ENCODE measurements at places on chromosomes 2 and 18.

GRCh38 chr2:73823916-73824523 is 4.7 kb upstream of the STAMBP start:
- DNase-seq, result no peak

- no peak for DNase-seq
Observed at GRCh38 chr2:3325458-3326181, 52.0 kb downstream of the EIPR1 start.

DNA sequence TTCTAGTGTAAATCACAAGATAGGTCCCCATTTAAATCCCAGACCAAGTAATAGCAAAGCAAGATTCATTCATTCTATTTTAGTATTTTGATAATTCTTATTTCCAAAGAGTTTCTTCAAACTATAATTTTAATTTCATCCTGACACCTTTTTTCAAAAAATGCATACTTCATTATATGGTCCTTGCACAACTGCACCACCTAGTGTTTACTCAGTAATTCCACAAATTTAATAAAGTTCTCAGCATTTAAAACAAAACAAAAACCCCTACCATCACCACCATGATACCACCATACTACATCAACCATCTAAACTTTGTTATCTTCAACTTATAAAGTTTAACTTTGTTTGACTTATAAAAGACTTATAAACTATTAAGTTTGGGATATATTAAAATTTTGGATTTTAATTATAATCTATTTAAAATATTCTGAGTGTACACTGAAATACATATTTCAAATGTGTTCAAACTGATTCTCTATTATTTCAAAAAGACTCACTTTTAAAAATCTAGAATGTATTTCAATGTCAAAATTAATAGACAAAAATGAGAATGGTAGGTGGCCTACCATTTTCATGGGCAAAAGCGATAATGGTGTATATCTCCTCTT is 44.2 kb downstream of the WDPCP start:
- DNase-seq, result no peak

- no peak for DNase-seq
Observed at GRCh38 chr2:8856176-8856575, 18.8 kb upstream of the KIDINS220 start.

GRCh38 chr2:221429741-221430491 is 142.2 kb downstream of the EPHA4 start:
- DNase-seq, result no peak

GRCh38 chr2:150917961-150918713 is 343.5 kb downstream of the RBM43 start:
- no peak for DNase-seq

- DNase-seq, result no peak
Observed at GRCh38 chr2:240296476-240297255, 138.8 kb upstream of the GPC1 start.

- no peak for DNase-seq
Observed at GRCh38 chr2:79162801-79163200, 3.2 kb upstream of the REG3A start.

DNA sequence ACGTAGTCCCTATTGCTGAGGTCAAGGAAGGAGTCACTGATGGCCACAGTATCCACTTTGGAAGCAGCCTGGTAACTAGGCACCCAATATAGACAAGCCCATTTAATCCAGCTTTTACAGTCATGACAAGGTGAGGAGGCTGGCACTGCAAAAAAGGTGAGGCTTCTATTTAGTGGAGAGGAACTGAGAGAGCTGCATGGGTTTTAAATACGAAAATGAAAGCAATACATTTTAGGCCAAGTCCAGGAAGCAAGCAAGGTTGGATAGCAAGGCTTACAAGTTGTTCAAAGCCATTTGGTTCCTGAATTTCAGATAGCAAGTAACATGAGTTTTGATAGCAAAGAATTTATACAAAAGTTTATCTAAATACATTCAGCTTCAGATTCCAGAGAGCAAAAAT is 80.4 kb downstream of the SGPP2 start:
- DNase-seq, result no peak
